Kidney capillary endothelial cell (primary cell): ENCODE measurements at places on chromosomes 11 and 22.

DNA sequence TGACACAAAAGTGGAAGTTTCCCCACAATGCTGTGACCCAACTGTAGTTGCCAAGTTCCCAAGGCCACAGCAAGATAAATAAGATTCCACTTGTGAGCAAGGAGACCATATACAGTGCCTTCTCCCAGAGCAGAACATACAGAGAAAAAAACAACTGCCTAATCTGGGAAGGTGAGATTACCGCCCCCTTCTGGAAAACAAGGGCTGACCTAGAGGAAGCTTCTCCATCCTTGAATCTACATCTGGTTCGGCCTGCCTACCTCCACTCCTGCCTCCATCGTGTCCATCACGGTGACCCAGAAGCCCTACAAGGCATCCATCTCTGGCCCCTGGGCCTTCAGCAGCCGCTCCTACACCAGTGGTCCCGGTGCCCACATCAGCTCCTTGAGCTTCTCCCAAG, 6.1 kb upstream of the RNASEH2C start:
- no peak for DNase-seq

GRCh38 chr11:17554487-17554886, 7.4 kb downstream of the OTOG start:
- no peak for DNase-seq

- DNase-seq, result no peak
Observed at GRCh38 chr11:33651990-33652389, 48.6 kb downstream of the C11orf91 start.

DNA sequence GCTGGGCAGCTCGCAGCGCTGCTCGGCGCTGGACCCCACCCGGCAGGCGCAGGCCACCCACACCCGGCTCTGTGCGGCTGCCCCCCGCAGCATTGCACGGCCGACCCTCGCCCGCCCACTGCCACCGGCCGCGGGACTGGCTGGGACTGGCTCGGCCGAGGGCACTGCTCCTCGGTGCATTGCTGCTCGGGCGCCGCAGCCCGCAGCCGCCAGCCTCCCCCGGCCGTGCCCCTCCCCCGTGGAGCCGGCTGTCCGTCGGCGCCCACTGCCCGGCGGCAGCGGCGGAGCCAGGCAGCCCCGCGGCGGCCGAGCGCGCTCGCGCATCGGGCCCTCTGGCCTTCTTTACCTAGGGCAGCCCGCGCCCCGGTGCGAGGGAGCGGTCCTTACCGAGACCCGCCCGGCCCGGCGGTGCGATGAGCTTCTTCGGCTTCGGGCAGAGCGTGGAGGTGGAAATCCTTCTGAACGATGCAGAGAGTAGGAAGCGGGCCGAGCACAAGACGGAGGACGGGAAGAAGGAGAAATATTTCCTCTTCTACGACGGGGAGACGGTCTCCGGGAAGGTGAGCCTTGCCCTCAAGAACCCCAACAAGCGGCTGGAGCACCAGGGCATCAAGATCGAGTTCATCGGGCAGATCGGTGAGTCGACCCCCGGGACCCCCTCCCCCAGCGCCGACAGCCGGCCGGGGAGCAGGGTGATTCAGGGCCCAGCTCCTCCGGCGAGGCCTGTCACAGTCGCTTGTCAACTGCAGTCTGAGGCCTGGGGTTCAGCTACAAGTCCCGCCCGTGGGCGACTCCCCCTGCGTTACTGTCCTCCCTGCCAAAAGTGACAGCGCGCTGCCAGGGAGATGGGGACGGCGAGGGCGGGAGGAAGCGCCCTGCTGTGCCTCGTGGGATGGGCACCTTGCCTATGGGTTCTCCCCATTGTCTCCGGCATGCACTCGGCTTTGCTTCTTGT, 516 bp downstream of the VPS26B start:
- no peak for DNase-seq

- no peak for DNase-seq
Observed at GRCh38 chr11:68321293-68322051, 9.1 kb downstream of the LRP5 start.

DNA sequence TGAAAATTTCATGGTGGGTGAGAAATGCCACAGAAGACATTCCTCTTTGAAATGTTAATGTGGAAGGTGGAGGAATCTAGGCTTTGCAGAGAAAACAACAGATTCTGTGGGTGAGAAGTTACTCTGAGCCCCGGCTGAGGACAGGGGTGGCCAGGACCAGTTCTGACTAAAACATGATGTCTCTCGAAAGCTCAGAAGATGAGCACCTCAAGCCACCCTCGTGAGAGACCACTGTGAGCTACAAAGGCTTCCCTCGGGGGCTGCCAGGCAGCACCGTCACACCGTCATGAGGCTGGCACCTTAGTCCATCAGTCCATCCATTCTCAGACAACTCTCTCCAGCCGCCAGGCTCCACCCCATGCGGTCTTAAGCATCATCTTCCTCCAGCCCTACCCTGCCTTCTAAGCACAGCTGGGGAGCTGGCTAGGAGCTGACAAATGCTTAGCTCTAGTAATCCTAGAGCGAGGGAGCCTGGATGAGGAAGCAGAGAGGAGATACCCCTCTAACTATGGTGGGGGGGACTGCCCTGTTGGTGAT, 360.5 kb downstream of the SHANK2 start:
- no peak for DNase-seq

- DNase-seq, result no peak
Observed at GRCh38 chr11:75272821-75273301, 32.3 kb downstream of the TPBGL start.

DNA sequence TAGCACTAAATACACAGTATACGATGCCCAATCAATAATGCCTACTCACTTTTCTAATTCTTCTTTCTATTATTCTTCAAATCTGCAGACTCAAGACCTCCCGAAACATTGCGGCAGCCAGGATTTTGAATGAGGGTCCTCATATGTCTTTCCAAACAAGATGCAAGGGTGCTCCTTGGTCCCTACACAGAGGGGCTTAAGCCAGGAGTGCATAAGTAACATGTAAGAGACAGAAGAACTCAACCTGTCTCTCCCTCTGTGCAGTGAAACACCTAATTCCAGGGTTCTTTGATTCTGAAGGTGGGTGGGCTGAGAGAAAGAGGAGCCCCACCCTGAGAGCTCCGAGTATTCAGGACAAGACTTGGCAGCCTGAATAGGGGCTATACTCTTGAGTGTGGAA, 117.6 kb downstream of the ZNF280B start:
- DNase-seq, result no peak

DNA sequence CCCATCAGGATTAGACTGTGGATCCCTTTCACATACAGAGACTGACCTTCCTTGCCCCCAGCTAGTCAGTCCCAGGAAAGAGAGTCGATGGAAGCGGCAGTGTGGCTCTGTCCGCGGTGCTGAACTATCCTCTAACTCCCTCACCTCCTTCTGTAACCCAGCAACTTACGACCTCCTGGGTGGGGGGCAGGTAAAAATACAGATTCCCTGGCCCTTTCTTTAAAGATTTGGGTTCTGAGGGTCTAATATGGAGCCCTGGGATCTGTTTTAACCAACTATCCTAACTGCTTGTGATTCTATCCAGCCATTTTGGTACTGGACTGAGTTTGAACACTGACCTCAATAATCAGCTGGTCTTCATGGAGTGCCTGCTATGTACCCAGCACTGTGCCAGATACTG, 23.2 kb downstream of the MFNG start:
- DNase-seq, result no peak
